ENCODE measurements at places on chromosomes 5 and 9.
A peak's percentile ranks its signal among the peaks of the same experiment; 100 is the strongest.

DNA sequence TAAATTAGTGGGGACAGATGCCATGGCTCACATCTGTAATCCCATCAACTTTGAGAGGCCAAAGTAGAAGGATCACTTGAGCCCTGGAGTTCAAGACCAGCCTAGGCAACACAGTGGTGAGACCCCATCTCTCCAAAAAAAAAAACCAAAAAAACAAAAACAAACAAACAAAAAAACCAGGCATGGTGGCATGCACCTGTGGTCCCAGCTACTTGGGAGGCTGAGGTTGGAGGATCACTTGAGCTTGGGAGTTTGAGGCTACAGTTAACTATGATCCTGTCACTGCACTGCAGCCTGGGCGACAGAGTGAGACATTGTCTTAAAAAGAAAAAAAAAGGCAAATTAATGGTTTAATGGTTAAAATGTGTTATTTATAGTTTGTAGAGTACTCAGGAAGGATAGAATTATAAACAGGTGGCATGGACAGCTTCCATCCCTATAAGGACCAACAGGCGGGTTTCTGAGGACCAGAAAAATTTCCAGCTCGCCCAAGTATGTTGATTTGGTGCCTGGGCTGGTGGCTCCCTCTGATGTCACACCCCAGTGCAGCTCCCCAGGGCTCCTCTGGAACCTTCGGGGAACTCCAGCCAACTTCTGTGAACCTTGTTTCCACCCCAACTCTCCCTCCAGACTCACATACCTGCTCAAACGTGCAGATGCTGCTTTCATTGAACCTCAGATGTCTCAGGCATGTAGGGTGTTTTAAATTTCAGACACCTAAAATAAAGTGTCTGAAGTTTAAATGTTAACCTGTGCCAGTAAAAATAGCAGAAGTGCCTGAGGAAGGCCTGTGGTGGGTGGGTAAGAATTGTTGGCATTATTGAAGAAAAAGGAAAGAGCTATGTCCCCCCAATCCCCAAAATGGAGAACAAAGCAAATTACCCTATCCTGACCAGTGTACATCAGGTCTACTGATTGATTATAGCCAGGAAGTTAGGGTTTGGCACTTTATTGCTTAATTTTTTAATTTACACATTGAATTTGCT is 69.0 kb downstream of the TRIO start:
- DNase-seq = no peak

DNA sequence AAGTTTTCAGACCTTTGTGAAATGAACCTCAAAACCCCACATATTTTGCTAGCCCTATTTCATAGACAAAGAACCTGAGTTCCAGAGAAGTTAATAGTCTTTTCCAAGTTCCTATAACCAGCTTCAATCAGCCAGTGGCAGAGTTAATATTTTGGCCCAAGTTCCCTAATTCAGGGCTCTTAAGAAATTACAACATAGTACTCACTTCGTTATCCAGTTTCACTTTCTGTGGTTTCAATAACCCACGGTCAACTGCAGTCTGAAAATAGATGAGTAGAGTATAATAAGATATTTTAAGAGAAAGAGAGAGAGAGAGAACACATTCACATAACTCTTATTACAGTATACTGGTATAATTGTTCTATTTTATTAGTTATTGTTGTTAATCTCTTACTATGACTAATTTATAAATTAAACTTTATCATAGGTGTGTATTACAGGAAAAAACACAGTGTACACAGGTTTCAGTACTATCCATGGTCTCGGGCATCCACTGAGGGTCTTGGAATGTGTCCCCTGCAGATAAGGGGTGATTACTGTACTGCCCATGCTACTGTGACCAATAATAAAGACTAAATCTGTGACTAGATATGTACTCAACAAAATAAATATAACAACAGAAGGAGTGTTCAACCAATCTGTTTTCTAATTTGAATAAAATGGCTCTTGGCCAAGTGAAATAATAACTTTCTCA is 9.3 kb upstream of the MYOT start:
- DNase-seq = peak; percentile 82

DNA sequence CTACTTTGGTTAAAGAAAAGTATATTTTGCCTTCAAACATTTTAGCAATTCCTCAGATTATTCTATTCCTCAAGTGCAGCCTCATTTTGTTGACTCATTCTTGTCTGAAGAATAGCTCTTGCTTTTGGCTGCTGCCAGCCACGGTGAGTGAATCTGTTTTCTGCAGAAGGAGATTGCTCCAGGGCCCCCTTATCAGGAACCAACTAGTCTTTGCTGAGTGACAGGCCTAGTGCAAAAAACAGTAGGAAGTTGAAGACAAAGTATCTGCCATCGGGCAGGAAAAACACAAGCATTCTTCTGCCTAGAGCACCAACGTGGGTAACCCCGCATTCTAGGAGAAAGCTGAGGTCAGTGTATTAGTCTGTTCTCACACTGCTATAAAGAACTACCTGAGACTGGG is 42.3 kb downstream of the ZNF883 start:
- no peak for DNase-seq

DNA sequence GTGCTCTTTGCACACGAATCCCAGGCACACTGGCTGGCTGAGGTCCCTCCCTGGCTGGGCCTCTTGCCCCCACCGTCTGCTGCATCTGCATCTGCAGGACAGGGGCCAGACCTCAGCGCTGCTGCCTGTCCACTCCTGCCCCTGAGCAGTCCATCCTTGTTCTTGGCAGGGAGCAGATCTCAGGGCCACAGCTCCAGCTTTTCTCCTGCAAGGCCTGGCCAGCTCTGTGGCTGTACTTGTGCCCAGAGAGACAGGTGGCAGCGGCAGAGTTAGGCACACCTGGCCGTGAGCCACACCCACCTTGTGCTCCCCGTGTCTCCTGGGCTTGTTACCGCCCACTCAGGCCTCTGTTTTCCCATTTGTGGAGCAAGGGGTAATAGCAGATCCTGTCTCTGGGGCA is 13.9 kb downstream of the NEK6 start:
- DNase-seq = no peak

GRCh38 chr9:133463234-133463863 is 3.6 kb downstream of the CACFD1 start:
- no peak for DNase-seq

GRCh38 chr5:59956130-59956783 is 62.7 kb upstream of the PDE4D start:
- no peak for DNase-seq

- no peak for DNase-seq
These were observed 20.4 kb downstream of the NR5A1 start for GRCh38 chr9:124486778-124487259.

- peak; percentile 44 for DNase-seq
These were observed at the start of gene DRD1 for GRCh38 chr5:175444060-175444904. TSS of gene DRD1 (minus strand) at chr5:175444182. CDS start at chr5:175443099, 1,083 bp downstream.
